ENCODE measurements at places on chromosomes 1 and 21.

DNA sequence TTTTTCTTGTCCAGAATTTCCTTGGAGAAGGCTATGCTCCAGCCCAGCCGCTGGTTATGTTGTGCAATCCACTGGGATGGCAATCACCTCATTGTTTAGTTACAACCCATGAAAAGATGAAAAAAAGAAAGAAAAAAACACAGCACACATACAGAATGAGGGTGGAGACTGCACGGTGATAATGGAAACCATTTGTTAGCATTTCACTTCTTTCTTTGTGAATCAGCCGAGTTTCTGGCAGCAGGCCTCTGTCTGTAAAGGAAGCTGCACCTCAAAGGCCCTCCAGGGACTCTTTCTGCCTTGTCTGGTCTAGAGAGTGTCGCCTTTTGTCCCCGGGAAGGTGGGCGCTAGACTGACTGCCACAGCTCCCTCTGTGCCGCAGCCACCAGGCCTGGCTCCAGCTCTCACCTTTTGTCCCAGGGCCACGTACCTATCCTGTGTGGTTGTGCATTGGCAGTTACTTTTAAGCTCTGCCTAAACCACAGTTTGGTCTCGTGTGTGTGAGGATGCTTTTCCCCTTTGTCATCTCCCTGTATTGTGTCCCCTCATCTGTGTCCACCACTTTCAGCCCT is 35.6 kb downstream of the NGF start:
- DNase-seq = peak; percentile 81

- DNase-seq = peak; percentile 38
Measured at GRCh38 chr1:59743324-59744091, 71.2 kb upstream of the HOOK1 start.

GRCh38 chr1:53317646-53318539 is 10.0 kb downstream of the LRP8 start:
- DNase-seq = no peak

DNA sequence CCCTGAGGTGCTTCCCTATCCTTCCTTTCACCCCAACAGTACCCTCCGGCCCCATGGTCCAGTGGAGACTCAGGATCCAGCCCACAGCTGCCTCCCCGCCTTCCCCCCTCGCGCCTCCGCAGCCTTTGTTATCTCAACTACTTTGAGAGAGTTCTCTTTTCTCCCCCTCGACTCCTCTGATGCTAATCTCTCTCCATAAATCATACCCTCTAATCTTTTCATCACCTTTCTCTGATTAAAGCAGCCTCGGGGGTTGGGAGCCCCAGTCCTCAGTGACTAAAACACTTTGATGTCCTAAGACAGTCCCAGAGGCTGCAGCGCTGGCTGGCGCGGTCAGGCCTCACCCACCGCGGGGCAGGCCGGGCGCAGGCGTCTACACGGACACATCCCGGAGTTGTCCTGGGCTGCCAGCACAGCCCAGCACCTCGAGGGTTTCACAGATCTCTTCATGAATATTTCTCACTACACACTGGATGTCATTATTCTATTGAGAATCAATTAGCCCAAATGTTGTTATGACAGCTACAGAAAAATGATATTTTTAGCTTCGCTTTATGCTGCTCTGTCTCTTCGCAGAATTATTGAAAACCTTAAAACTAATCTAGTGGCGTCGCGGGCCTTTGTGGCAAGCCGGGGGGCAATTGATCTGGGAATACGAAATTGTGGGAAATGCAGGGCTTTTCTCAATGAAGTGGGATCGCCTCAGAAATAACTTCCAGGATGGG is 289.5 kb downstream of the RRAGC start:
- no peak for DNase-seq

DNA sequence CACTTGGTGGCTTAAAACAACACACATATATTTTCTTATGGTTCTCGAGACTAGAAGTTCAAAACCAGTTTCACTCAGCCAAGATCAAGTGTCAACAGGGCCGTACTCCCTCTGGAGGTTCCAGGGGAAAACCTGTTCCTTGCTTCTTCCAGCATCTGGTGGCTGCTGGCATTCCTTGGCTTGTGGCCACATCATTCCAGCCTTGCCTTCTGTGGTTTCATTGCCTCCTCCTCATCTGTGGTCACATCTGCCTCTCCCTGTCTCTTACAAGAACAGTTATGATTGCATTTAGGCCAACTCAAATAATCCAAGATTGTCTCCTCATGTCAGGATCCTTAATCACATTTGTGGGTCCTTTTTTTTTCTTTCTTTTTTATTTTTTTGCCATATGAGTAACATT is 240.7 kb upstream of the HOOK1 start:
- DNase-seq = peak; percentile 87

DNA sequence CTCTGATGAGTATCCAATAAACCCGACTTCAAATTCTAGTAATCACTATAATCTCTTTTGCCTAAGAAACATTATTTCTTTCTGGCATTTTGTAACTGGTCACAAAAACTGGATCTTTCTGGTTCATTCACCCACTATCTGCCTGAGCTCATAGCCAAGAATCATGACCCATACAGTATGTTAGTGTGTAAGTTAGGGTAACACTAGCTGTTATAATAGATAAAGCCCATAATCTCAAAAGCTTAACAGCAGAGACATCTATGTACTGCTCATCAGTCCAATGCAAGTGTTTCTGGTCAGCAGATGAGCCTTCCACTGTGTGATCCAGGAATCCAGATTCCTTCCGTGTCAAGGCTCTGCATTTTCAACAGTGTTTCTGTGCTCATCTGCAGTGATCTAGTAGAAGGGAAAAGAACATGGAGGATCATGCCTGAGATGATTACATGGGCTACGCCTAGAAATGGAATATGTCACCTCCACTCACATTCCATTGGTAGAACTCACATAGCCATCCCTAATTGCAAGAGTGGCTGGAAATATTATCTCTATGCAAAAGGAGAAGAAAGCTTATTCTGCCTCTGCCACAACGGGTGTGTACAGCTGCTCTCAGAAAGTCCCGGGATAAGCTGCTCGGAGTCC is 27.7 kb downstream of the RRAGC start:
- DNase-seq = no peak

- DNase-seq = peak; percentile 61
Measured at GRCh38 chr1:24830680-24831272, 85.5 kb downstream of the CLIC4 start.

- DNase-seq = no peak
Measured at GRCh38 chr1:52119301-52120079, 22.4 kb upstream of the ZFYVE9 start.

GRCh38 chr1:244552336-244552735 is 91.3 kb downstream of the CATSPERE start:
- no peak for DNase-seq

GRCh38 chr1:186076006-186076405 is 299.0 kb downstream of the TPR start:
- DNase-seq = peak; percentile 32

DNA sequence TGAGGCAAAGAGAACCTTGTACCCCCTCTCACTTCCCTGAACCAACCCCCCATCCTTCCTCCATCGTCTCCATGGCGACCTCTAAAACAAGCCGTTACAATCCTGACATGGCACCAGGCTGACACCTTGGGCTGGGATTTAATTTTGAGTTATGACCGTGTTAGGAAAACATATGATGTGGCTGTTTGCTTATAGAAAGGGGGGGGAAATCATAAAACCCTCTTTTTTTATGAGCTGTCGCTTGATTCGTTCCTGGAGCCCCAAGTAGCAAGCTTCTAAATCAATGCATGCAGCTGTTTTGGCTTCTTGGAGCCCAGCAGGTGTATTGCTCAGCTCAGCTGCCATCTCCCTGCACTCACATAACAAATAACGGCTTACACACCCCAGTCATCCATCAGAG is 301.2 kb upstream of the SPAG17 start:
- no peak for DNase-seq

- peak; percentile 49 for DNase-seq
Measured at GRCh38 chr1:210438928-210439841, 110.5 kb downstream of the HHAT start.

DNA sequence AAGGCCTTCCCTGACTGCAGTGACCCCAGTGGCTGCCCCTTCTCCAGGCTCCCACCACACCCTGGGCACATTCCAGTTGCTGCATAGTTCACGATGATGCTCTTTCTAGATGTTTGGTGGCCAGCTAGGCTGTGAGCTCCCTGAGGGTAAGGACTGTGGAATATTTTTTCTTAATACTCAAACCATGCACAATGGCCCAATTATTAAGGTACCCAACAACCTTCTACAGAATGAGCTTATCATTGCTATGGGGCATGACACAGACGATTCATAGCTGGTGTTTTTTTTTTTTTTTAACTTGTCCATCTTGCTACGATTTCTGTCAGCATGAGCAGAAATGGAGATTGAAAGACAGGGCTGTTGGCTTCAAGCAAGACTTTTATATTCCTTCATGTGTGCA is 68.9 kb upstream of the CLDN14 start:
- no peak for DNase-seq

GRCh38 chr1:92298213-92298572 is 594 bp downstream of the GLMN start:
- DNase-seq = no peak

- peak; percentile 58 for DNase-seq
Measured at GRCh38 chr1:19033515-19033839, 77.0 kb upstream of the IFFO2 start.

DNA sequence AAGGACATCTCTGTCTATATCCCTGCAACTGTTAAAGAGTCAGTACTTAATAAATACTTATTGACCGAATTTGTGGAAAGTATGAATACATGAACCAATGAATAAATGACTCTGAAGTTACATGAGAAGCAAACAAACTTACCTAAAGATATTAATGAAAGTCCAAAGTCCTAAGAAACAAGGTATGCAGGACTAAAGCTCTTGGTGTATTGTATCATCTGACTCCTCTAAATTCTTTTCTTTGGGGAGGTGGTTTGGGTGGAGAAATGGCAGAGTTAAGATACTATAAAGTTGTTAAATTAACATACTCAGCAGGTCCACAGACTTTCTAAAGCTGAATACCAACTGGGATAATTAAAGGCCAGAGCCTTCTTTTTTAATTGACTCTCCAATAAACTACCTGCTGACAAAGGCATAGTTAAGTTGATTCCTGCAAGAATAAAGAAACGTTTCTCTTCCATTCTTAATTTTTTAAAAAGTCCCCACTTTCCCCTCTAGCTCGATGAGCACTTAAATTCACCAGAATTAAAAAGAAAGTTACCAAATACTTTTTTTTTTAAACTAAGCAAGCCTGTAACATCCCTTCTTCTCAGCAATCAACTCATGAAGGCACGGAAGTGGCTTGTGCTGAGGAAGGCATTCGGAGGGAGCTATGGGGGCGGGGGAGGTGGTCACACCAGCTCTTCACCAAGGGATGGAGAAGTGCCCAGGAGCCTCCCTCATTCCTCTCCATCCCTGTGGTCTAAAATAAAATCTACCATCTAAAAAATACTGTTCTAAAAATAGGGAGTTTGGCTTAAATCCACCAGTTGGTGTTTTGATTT is 61.1 kb downstream of the GADD45A start:
- no peak for DNase-seq
